Stimulated activated CD4-positive, alpha-beta T cell treated with anti-CD3 and anti-CD28 coated beads, Interleukin-2, amount 100 ng/mL, for 24 hours (primary cell): ENCODE measurements at places on chromosomes 1 and 21.

DNA sequence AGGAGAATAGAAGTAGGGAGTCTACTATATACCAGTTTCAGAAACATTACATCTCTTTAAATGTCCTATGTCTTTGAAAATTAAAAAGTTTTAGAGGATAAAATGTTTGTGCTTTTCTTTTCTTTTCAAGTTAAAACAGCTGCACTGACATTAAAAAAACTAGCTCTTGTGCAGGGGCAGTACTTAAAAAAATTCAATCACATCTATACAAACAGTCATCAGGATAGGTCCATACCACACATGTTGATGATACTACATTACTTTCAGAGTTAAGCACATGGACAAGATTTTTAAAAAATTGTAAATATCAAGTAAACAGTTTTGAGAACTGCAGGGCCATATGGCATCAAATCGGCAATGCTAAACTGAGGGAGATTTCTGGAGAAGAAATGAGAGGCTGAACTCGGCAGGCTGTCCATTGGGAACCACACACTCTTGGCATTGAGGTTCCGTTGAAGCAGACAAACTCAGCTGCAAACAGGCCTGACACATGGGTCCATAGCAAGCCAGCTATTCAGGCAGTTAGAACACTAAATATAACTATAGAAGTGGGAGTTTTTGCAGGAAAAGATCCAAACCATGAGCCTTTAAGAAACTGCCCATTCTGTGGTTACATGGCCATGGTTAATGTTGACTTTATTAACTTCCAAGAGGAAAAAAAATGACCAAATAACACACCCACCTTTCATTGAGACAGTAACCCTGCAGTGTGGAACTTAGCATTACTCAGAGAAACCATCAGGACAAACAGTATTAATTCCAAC, 84.5 kb upstream of the BCL10 start:
- DNase-seq = no peak

GRCh38 chr1:19877821-19878636, 4.2 kb upstream of the OTUD3 start:
- DNase-seq = no peak

- no peak for DNase-seq
Observed at GRCh38 chr1:95249916-95250315, 15.9 kb downstream of the RWDD3 start.

DNA sequence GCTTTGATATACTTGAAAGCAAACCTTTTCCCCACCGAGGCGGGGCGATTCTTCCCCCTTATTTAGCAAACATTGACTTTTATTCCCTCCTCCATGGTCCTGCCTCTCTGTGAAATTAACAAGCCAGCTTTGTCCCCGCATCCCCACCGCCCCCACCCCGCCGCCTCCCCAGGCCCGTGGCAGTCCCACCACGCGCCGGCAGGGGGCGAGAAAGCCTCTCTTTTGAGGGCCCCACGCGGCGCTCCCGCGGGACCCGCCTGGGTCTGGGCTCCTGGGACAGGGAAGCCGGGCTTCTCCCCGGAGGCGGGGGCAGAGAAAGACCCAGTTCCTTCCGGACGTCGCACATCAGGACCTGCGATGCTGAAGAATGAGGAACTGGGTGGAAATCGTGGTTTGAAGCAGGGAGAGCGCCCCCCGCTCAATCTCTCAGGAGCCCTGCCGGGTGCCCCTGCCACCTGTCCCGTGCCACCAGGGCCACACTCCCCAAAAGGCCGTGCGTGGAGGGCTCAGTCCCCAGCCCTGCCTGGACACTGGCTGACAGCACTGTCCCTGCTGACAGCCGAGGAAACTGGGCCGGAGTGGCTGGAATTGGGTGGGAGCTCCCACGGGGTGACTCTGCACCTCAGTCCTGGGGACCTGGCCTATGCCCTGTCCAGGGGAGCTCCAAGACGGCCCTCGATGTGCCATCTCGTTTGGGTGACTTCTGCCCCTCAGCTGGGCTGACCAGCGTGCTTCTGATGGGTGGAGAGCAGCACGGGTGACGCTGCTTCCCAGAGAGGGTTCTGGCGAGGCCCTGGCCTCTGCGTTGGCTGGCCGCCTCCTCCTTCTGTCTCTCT, 8.6 kb upstream of the ACTRT2 start:
- peak; percentile 71 for DNase-seq

- no peak for DNase-seq
Observed at GRCh38 chr21:28193189-28193588, 799.5 kb downstream of the LTN1 start.

- DNase-seq = no peak
Observed at GRCh38 chr1:242456726-242457269, 67.7 kb downstream of the PLD5 start.

- no peak for DNase-seq
Observed at GRCh38 chr21:41135746-41136145, 32.2 kb upstream of the BACE2 start.

DNA sequence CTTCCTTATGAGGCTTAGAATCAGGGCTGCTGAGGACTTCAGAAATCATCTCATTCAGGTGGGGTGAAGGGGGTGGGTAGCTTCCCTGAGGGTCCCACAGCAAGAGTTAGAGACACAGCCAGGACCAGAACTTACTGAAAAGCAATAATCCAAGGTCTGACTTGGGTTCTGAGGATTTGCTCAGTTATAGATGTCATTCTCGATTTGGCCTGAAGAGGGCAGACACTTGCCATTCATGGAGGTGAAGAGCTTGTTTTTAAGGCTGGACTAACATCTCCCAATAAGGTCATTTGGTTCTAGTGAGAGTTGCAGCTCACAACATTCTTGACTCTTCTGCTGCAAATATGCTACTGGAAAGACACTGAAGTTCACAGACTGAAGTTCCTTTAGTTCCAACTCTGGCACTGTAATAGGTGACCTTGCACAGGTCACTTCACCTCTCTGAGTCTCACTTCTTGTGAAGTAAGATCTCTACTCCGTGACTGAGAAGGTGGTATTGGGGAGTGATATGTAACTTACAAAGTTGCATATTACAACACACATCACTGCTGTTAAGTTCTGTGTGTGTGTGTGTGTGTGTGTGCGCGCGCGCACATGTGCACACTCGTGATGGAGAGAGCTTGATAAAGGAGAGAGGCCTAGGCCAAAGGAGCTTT, 69.8 kb upstream of the DIRAS3 start:
- peak; percentile 38 for DNase-seq

DNA sequence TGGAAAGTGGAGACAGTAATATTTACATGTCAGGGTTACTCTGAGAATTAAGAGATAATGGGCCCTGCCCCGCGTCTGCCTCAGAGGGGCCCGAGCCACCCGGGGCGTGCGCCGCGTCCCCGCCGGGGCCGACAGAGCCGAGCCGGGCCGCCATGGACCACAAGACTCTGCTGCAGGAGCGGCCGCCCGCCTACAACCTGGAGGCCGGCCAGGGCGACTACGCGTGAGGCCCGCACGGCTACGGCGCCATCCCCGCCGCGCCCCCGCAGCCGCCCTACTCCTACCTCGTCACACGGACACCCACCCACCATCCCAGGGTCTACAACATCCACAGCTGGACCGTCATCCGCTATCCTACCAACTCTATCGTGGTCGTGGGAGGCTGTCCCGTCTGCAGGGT, 35.1 kb upstream of the LRRC39 start:
- no peak for DNase-seq

- no peak for DNase-seq
Observed at GRCh38 chr1:111792249-111792648, 36.5 kb downstream of the DDX20 start.

- no peak for DNase-seq
Observed at GRCh38 chr21:20943561-20943997, 54.6 kb upstream of the NCAM2 start.

GRCh38 chr1:46442317-46443161, 47.1 kb upstream of the DMBX1 start:
- peak; percentile 80 for DNase-seq

GRCh38 chr1:211933946-211934714, 101.2 kb downstream of the INTS7 start:
- no peak for DNase-seq

- no peak for DNase-seq
Observed at GRCh38 chr1:165686121-165686970, 12.0 kb downstream of the ALDH9A1 start.

- DNase-seq = no peak
Observed at GRCh38 chr1:32971576-32971975, 7.0 kb upstream of the RNF19B start.

DNA sequence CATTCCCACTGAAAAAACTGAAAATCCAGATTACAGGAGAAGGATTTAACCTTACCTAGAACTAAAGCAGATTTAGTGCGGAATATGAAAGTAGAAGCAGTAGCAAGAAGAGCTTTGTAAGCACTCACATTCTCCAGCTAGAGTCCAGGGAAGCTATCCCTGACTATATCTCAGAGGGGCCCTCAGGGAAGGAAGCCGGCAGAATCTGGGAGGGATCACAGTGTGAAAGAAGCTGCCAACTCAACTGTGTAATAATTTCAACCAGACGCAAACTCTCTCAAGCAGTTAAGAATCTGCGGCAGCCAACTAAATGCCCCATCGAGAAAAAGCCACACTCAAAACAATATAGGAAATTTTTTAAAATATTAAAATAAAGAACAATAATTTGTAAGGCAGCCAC, 163.8 kb downstream of the EIF4G3 start:
- no peak for DNase-seq

- no peak for DNase-seq
Observed at GRCh38 chr1:26038477-26038876, 7.4 kb downstream of the SLC30A2 start.

GRCh38 chr1:185420588-185421081, 103.6 kb upstream of the IVNS1ABP start:
- no peak for DNase-seq
